ENCODE measurements at places on chromosomes 16 and 17.

- DNase-seq = no peak
Measured at GRCh38 chr17:39598630-39599003, 9.1 kb downstream of the NEUROD2 start.

- DNase-seq = no peak
Measured at GRCh38 chr17:77609553-77610517, 348.7 kb upstream of the TNRC6C start.

- no peak for DNase-seq
Measured at GRCh38 chr16:76732894-76733293, 455.7 kb downstream of the CNTNAP4 start.

DNA sequence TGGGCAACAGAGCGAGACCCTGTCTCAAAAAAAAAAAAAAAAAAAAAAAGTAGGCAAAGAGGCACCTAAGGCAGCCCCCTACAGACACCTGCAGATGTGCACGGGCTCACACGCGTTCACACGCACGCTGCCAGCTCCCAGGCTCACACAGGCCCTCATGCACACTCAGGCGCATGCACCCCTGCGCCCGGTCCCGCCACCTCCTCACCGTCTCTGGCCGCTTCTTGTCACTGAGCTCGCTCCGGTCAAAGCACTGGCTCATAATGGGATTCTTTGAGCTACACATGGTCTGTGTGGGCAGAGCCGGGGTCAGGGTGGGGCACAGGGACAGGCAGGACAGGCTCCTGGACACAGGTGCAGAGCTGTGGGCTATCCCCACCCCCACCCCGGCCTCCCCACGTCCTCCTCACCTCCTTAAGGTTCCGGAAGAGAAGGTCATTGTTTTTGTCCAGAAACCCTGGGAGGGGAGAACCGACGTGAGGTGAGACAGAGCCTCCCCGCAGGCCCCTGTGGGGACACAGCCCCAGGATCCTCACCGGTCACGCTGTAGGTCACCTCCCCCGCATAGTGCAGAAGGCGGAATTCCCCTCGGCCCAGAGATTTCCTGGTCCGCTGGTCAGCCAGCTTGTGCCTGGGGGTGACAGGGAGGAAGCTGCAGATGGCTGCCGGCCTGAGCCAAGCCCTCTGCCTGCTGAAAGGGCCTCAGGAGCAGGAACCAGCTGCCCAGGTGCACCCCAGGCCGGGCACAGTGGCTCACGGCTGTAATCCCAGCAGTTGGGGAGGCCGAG lies 17.9 kb downstream of the MYO1C start:
- DNase-seq = no peak

GRCh38 chr17:61345061-61345460 lies 54.6 kb upstream of the TBX2 start:
- no peak for DNase-seq

GRCh38 chr17:58665946-58666857 lies 25.6 kb downstream of the TEX14 start:
- no peak for DNase-seq

DNA sequence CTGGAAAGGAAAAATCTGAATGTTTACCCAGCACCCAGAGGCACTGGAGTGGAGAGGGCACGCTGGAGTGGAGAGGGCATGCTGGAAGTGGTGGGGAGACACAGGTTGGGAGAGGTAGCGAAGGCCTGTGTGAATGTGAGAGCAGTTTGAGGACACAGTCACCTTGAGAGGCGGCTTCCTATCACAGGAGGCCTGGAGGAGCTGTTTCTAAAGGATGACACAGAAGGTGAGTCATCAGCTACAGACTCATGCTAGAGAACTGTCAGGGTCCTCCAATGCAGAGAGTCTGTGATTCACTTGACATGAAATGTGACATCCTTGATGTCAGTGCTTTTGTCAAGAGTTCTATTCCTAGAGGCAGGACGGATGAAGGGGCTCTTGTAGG lies 13.8 kb downstream of the CTRL start:
- peak; percentile 95 for DNase-seq

All from 8988T (cell line).